Mammary epithelial cell (primary cell): ENCODE measurements at places on chromosomes 2 and 18. TPM values are rescaled to one million over a fixed set of nuclear protein-coding genes. Genes with fewer than 3 reads are reported as not detected.

Gene TAF4B
- polyA plus RNA-seq = 3.4 TPM

Gene HOXD4
- not detected for polyA plus RNA-seq

Gene DLGAP1
- not detected for polyA plus RNA-seq

Gene MYO5B
- 13.1 TPM for polyA plus RNA-seq

Gene TWIST2
- polyA plus RNA-seq = 23.2 TPM

Gene EPB41L3
- not detected for polyA plus RNA-seq

Gene STARD6
- 0.14 TPM for polyA plus RNA-seq

Gene FBXO41
- 4.5 TPM for polyA plus RNA-seq

Gene RESP18
- not detected for polyA plus RNA-seq

Gene STAM2
- polyA plus RNA-seq = 6.8 TPM

Gene AQP12A
- polyA plus RNA-seq = not detected

Gene BUB1
- 34.0 TPM for polyA plus RNA-seq

Gene SERPINB2
- 30.6 TPM for polyA plus RNA-seq

Gene CDH2
- polyA plus RNA-seq = not detected

Gene RIT2
- polyA plus RNA-seq = not detected

Gene AFF3
- polyA plus RNA-seq = 0.01 TPM

Gene VAMP5
- polyA plus RNA-seq = 6.0 TPM

Gene CDK15
- polyA plus RNA-seq = 3.1 TPM

Gene NDC80
- polyA plus RNA-seq = 16.9 TPM

Gene DPP4
- 0.24 TPM for polyA plus RNA-seq

Gene ALS2
- 15.1 TPM for polyA plus RNA-seq

Gene ALPI
- polyA plus RNA-seq = not detected

Gene DNPEP
- polyA plus RNA-seq = 56.4 TPM

Gene DNAJC5G
- polyA plus RNA-seq = not detected
